ENCODE measurements at places on chromosomes 5 and 9.

- no peak for DNase-seq
These were observed 148.3 kb downstream of the RANBP17 start for GRCh38 chr5:171010086-171010485.

GRCh38 chr9:12680757-12681156 lies 12.4 kb upstream of the TYRP1 start:
- no peak for DNase-seq

GRCh38 chr5:69293882-69294281 lies 38.7 kb downstream of the CCDC125 start:
- DNase-seq, result no peak

DNA sequence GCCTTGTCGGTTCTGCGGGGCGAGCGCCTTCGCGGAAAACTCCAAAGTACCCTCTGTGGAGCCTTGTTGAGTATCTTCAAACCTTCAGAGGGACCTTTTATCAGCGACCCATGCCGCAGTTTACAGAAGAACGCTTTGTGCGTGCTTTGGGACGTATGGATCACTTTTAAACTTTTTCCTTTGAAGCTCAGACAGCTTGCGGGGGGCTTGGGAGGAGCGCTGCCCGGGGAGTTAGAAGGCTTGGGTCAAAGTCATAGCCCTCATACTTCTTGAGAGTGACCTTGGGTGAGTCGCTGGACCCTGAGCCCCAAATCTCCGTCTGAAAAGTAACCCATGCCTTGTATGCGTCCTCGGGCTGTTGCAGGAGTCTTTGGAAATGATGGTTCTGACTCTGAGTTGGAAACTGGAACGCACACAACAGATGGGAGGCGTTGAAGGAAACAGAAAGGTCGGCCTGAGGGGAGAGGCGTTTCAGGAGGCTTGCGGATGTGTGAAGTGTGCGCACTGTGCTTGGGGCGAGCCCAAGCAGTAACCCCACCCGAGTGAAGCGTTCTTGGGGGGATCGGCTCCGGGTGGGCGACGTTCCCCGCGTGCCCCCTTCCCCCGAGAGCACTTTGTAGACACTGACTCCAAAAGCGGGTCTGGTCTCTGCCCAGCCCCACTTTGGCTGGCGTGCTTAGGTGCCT lies 661 bp upstream of the SLC25A51 start:
- no peak for DNase-seq

- DNase-seq, result no peak
These were observed 26.9 kb upstream of the CCNG1 start for GRCh38 chr5:163410505-163410904.

GRCh38 chr5:76607353-76607871 lies 15.8 kb downstream of the F2RL2 start:
- DNase-seq, result no peak

DNA sequence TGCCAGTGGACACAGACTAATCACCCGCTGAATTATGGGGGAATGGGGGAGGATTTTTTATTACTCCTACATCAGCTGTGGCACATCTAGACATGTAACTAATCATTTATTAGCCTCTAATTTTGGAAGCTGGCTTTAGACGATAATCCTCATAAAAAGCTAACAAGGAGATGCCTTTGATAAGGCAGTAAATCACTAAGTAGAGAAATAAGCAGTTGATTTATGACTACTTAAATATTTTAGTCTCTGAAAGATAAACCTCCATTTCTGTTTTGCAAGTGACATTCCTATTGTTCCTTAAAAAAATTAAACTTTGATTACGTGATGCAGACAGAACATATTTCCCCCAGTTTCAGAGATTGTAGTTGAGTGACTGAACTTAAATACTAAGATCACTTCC lies 206.4 kb upstream of the CDKN2B start:
- no peak for DNase-seq
